OCI-M1 (cell line): ENCODE measurements at places on chromosomes 11 and 22.
A peak's percentile ranks its signal among the peaks of the same experiment; 100 is the strongest.

DNA sequence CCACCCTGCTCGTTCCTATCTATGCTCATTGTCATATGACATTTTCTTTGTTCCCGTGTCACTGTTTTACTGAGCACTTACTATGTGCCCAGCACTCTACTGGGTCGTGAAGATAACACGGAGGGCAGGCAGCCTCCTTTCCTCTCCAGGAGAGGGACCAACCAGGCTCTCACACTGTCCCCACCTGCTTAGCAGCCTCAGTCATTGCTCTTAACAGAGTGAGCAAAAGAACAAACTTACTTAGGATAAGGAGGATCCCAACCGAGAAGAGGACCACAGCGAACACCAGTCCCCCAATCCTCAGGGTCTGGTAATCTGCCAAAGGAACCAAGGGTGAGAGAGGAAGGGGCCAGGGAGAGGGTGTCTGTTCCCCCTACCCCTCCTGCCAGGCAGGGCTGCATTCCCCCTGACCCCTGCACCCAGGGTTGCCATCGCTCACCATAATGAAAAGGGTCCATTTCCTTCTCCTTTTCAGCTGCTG is 17.0 kb upstream of the FXYD2 start:
- DNase-seq: no peak

DNA sequence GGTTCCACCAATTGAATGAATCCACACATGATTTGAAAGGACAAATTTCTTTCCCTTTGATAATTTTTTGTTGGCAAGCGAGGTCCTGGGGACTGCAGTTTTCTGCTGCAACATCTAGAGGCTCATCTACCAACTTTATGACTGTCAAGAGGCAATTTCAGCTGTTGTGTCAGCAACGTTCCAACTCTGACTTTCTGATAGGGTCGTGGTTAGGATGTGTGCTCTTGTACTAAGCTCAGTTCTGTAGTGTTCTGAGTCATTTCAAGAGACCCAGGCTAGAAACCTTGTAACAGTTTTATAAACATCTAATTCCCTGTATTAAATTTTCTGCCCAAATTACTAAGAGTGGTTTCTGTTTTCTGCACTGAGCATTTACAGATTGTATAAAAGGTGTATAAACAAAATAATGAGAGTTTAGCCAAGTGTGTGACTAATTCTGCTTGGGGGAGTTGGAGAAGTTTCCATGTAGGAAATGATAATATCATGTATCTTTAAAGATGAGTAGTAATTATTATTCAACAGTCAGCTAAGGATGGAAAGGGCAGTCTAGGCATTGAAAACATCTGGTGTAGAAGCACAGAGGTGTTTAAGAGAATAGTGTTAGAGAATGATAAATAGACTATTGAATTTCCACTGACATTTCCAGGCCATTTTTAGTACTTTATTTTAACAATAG is 72.2 kb downstream of the RBMXL2 start:
- DNase-seq: no peak

GRCh38 chr11:61712846-61713245 is 32.7 kb downstream of the DAGLA start:
- DNase-seq: no peak

DNA sequence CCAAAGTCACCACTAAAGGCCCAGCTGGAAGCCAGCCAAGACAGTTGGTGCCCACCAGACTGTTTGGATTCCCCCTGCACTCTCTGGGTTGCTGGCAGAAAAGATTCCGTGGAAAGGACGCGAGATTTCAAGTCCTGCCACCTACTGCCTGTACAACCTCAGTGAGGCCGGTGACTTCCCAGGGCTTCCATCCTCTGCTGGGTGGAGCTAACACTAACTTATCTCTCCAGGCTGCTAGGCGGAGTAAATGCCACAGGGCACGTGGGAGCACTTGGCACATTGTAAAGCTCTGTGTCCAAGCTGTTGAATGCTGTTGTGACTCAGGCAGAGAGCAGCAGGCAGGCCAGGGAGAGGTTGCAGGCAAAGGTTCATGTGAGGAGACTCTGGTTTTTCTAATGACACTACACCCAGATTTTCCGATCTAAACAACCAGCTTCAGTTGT is 50.9 kb upstream of the CDON start:
- peak; percentile 79 for DNase-seq

DNA sequence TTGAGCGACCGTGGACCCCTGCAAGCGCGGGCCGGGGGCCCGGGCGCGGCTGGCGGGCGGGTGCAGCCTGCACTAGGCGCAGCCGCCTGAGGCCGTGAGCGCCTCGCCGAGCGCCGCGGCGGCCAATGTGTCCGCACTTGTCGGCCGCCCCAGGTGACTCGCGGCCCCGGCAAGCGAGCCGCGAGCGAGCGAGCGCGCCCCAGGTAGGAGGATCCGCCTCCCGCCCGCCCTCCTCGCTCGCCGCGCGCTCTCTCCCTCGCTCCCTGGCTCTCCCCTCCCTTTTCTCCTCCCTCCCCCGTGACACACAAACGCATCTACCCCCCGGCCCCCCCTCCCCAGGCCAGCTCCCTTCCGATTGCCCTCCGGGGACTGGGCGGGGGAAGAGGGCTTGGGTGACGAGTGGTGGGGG is at the start of gene WNT7B:
TSS of gene WNT7B (minus strand) at position 160 of the 409 bp plus-strand sequence. CDS start 408 bp downstream, outside the sequence.
- DNase-seq: no peak

- DNase-seq: no peak
These were observed at the start of gene IFITM5 for GRCh38 chr11:299081-299891. Gene IFITM5 (minus strand): TSS chr11:299526. CDS start chr11:299490, 36 bp downstream.

- no peak for DNase-seq
These were observed 24.9 kb downstream of the RTL6 start for GRCh38 chr22:44473166-44473565.

DNA sequence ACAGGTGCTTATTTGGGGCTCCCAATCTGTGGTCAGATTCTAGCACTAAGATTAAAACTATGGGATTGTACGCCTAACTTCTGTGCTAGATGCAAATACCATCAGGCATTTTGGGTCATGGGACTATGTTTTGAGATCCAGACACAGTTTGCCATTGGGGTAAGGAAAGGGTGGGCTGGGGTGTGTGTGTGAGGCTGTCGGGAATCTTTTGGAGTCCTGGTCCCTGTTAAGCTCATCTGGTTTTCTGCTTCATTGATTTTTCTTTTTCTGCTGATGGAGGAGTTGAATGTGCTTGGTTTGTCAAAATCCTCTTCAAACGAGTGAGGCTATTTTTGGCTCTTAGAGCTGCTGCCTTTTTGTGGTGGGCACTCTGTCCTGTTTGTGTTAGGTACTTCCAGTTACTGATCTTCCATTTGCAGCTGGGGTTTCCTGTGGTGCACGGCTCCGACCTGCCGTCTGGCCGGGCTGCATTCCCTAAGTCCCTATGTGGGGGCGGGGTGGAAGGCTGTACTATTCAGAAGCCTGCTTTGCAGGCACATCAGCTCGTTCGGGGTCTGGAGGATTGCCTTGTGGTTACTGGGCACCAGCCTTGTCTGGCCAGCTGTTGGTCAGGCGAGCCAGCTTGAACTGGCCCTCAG is 2.9 kb downstream of the BCR start:
- peak; percentile 47 for DNase-seq

DNA sequence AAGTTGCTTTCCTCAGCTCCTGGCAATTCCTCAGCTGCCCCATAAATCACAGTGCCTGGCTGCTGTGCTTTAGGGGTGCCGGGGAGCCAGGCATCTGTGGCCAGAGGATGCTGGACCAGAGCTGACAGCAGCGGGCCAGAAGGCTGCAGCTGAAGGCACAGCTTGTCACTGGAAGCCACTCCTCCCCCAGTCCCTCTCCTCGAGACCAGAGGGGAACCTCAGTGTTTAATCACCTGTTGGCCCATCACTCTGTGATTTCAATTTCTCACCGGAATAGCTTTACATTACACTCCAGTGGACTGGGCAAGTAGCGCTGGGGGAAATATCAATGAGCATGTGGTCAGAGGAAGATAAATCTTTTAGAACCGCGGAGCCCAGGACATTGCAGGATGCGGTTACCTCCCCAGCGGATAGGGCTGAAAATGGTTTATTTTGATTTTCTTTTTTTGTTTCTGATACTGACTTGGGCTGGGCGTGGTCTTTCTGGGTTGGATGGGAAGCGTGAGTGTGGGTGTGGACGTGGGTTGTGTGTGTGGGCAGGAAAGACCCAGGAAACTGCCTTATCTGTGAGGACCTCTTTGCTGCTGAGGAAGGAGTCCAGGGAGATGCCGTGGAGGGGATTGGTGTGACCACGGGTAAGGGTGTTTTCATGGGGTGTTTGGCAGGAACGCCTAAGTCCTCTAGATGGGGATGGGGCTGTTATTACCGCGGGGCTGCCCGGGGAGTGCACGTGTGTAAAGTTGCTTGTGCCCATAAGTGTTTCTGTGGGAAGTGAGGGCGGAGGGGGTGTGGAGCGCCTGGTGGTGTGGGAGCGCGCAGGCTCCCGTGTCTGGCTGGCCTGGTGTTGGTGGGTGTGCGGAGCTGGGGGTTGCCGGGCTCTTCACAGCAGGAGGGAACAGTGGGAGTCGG is 4.0 kb downstream of the DAGLA start:
- peak; percentile 78 for DNase-seq

- peak; percentile 99 for DNase-seq
These were observed 6.7 kb downstream of the KCNE3 start for GRCh38 chr11:74460481-74461154.

- no peak for DNase-seq
These were observed 12.3 kb downstream of the CAT start for GRCh38 chr11:34451053-34451452.

GRCh38 chr11:106727256-106727655 is 291.0 kb downstream of the GUCY1A2 start:
- no peak for DNase-seq

DNA sequence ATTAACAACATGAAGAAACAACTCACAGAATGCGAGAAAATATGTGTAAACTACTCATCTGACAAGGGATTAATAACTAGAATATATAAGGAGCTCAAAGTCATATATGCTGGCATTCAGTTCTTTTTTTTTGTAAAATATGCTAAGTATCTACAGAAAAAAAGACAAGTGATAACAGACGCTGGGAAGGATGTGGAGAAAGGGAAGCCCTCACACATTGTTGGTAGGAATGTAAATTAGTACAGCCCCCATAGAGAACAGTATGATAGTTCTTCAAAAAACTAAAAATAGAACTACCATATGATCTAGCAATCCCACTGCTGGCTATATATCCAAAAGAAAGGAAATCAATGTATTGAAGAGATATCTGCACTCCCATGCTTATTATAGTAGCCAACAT is 13.8 kb downstream of the GAB2 start:
- DNase-seq: no peak

- DNase-seq: no peak
These were observed 495.6 kb upstream of the B3GAT1 start for GRCh38 chr11:134907636-134908035.

GRCh38 chr11:66863428-66864125 is 6.7 kb downstream of the LRFN4 start:
- no peak for DNase-seq

DNA sequence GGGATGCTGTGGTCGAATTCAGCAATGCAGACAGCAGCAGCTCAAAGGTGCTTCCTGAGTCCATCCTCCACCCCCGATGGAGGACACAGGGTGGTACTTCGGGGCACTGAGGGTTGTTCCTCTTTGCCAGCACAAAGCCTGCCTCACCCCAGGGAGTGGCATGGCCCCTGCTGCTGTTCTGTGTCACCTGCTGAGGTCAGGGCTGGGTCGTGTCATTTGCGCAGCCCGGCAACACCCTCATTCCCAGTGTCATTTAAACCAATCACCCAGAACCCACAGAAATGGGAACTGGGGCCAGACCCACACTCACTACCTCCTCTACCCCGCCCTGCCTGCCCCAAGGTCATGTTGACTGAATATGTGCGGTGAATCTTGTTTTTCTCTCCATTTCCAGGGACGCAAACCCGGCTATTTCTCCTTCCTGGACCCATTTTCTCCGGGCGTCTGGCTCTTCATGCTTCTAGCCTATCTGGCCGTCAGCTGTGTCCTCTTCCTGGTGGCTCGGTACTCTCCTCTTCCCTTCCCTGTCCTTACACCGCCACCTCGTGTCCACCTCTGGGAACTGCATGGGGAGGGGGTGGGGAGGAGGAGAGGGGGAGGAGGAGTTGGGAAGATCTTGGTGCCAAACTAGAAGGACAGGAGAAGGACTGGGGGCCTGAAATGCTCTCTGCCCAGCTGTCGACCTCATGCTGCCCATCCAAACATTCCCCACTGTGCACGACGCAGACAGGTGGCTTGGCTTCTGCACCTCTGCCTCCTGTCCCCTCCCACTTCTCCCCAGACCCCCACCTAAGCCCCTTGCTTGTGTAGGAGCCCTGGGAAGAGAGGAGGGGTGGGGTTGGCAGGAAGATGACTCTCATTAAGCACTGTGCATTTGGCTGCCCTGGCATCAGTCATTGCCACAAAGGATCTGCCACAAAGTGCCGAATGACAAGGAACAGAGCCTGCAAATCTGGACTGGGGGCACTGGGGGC is 71.2 kb upstream of the TBCEL start:
- peak; percentile 92 for DNase-seq

DNA sequence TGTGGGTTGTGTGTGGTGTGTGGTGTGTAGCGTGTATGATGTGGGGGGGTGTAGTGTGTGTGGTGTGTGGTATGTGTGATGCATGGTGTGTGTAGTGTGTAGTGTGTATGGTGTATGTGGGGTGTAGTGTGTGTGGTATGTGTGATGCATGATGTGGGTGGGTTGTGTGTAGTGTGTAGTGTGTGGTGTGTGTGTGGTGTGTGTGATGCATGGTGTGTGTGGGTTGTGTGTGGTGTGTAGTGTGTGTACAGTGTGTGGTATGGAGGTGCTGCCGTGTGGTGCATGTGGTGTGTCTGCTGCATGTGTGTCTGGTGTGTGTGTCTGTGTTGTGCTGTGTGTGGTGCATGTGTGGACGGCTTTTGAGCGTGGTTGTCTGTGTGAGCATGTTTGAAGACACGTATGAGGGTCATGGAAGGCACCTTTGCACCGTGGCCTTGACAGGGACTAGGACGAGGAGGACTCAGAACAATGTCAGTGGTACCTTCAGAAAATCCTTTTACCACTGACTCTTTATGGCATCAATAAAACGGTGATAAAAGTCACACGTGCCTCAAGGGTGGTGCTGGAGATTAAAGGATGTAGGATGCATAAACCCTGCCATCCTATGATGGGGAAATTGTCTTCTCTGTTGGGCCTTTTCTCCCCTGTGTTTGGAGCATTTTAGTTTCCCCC is 328.7 kb upstream of the B3GAT1 start:
- no peak for DNase-seq

GRCh38 chr11:72598466-72598865 is 75.8 kb downstream of the PDE2A start:
- DNase-seq: no peak
